DMS 273 treated with DMSO at 0.1 percent for 48 hours (cell line): ENCODE measurements at places on chromosomes 3 and 15.

DNA sequence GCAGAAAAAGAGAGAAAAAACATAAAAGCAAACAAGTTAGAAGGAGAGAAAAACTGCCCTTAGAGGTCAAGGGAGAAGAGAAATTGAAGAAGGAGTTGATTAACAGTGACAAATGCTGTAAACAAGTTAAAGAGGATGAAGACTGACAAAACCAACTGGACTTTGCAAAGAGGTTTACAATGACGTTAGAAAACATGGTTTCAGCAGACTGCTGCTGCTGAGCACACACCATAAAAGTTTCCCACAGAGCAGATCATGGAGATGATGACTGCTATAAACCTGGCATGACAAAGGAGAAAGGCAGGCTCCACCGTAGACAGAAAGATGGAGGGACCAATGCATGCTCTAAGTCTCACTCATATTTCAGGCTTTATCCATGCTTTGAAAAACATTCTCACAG, 78.7 kb downstream of the POLQ start:
- DNase-seq = no peak

DNA sequence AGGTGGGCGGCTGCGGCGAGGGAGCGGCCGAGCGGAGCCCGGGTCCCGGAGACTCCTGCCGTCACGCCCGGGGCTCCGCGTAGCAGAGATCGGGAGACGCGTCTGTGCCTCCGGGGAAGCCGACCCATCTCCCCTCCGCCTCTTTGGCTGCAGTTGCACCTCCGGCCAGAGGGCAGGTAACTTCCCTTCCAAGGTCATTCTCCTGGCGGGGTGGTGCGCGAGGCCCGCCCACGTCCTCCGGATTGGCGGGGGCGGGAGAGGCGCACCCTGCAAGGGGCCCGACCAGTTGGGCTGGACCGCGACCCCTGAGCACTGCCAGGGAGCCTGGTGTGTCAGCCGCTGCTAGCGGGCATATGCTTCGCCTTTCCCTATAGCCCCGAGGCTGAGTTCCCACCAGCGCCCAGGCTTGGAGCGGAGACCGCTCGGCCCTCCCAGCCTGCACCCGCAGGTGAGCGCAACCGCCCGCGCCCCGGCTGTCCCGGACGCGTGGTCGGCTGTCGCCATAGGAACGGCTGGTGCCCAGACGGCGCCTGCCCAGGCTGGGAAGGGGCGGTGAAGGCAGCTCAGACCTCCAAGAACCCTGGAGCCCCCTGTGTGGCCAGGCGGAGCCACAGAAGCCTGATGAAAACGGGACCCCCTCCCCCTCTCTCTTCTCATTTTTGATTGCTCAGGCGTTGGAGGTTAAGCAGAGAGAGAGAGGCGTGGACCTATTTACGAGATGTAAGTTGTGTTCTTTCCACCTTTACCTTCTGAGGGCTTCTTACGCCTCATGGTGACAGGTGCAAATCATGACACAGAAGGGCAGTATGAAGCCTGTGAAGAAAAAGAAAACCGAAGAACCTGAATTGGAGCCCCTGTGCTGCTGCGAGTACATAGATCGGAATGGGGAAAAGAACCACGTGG, 453 bp downstream of the ZDHHC23 start:
- DNase-seq = peak; percentile 26

GRCh38 chr15:73753250-73754130, at the start of gene INSYN1:
TSS of gene INSYN1 (minus strand) at chr15:73753351. CDS start at chr15:73751130, 2,221 bp downstream.
- no peak for DNase-seq

- peak; percentile 60 for DNase-seq
Observed at GRCh38 chr3:195895078-195895860, 13.1 kb downstream of the TNK2 start.

- no peak for DNase-seq
Observed at GRCh38 chr3:130823241-130823884, 70.5 kb upstream of the ATP2C1 start.

- DNase-seq = no peak
Observed at GRCh38 chr15:38587214-38587613, 22.6 kb upstream of the RASGRP1 start.

- no peak for DNase-seq
Observed at GRCh38 chr15:38843736-38844590, 279.3 kb upstream of the RASGRP1 start.

GRCh38 chr3:107765524-107765923, 242.8 kb downstream of the BBX start:
- DNase-seq = no peak

DNA sequence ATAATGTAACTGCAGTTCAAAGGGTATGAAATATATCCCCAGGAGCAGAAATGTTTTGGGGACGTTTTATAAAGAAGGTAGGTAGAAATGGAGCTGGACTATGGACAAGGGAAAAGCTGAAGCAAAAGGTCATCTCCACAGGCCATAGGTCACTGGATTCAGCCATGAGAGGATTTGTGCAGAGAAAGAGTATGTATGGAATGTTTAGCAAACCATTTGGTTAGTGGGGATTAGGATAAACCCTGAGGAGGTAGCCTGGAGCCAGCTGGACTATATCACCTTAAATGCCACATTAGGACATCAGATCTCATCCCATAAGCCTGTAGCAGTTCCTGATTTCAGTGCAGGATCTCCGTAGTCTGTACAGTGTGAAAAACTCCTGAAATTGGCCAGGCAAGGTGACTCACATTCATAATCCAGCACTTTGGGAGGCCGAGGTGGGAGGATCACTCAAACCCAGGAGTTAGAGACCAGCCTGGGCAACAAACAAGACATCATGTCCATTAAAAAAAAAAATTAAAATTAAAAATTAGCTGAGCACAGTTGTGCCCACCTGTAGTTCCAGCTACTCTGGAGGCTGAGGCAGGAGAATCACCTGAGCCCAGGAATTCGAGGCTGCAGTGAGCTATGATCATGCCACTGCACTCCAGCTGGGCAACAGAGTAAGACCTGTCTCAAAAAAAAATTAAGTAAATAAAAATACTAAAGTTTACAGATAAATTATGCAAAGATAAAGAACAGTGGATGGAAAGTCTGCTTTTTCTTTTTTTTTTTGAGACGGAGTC, 4.7 kb downstream of the IP6K1 start:
- no peak for DNase-seq

DNA sequence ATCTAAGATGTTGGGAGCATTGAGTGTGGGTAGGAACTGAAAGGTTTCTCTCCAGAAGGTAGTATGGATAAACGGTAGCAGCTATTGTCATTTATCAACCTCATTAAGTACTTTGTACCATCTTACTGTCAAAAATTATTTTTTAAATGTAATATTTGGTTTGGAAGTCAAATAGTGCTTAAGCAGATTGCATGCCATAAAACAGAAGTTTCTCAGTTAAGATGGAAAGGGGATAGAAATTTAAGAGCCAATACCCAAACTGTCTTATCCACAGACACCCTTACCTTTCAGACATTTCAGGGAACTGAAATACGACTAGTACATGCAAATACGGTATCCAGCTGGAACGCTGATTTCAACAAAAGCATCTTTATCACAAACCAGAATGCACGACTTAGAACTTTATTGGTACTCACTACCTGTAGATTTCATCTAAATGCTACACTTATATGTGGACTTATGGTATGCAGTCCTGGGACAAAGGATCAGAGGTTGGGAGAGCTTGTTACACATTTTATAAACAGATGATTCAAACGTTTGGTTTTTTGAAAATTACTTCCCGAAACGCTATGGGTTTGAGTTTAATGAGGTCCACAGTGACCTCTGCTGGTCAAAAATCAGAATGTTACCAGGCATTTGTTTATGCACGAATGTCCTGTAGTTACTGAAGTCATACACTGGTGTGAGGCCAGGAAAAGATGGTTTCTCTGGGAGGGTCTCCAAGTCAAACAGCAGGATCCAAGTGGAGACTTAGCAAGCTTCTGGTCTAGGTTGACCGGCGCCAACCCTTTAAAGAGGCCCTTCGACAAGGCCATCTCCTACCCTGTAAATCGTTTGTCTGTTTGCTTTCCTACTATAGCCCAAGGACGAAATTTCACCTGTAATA, 45.7 kb upstream of the DUT start:
- peak; percentile 17 for DNase-seq

DNA sequence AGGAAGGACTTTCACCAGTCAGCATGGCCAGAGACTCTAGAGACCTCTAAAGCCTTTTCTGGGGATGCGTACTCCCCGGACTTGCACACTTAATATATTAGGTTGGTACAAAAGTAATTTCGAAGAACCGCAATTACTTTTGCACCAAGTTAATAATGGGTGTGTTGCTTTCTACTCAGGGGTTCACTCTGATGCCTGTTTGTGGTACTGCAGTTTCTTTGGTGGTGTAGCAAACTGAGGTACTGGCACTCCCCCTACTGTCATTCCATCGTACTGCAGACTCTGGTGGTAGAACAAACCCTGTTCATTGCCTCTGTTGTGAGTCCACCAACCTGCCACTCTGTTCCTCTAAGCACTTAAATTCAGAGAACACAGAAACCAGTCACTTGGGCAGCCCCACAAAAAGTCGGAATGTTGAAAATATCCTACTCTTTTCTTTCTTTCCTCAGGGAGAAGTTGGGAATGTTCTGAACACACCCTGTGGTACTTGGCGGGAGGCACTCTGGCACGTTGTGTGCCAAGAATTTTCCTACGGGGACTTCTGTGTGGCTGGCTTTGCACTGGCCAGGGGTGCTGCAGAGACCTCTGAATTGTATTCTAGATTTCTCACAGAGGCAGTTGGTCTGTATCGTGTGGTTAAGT, 46.3 kb downstream of the GABRG3 start:
- peak; percentile 48 for DNase-seq

DNA sequence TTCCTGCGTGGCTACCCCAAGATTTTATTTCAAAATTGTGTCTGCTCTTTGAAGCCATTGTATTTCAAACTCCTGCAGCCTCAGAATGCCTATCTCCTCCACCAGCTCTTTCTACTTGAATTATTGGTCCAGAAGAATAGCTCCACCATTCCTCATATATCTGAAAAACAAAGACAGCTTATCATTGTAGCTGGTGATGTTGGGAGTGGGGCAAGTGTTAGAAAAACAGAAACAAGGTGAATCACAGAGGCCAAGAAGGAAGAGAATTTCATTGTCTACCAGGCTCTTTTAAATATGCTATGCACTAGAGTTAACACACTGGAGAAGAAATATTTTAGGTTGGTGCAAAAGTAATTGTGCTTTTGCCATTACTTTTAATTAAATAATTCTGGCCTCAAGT, 307.9 kb upstream of the ROPN1 start:
- no peak for DNase-seq

- DNase-seq = no peak
Observed at GRCh38 chr3:117172426-117172825, 462.8 kb downstream of the TUSC7 start.

GRCh38 chr3:7254251-7254650, 393.3 kb downstream of the GRM7 start:
- no peak for DNase-seq

DNA sequence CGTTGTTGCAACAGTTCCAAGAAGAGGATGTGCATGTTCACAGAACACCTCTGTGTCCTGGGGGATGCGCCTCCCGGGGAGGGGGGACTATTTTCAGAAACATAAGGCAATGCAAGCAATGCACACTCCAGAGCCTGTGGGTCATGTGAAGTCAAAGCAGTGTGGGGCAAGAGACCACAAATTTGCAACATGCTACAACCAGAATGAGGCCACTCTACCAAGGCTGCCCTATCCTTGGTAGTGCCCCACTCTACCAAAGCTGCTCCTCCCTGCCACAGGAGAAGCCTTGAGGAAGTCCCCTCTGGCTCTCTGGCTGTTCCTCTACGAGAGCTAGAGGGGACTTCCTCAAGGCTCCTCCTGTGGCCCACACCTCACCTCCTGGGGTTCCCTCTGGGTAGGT, 8.4 kb upstream of the NR2C2 start:
- no peak for DNase-seq

DNA sequence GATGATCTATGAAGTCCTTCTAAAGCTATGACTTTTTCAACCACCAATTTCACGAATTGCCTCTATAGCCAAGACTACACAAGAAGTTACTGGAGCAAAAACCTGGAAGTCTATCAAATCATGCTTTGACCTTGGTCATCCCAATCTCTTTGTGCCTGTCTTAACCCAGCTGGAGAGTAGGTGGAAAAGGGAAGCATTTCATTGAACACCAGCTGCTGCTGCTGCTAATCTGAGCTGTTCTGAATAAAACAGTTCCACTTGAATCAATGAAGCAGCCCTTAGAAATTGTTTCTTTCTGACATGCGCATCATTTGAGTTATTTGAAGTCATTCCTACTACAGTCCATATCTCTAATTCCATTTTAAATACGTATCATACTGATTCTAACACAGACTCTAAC, 7.3 kb upstream of the UBE3A start:
- no peak for DNase-seq

GRCh38 chr3:20254268-20255117, 68.5 kb upstream of the SGO1 start:
- no peak for DNase-seq

DNA sequence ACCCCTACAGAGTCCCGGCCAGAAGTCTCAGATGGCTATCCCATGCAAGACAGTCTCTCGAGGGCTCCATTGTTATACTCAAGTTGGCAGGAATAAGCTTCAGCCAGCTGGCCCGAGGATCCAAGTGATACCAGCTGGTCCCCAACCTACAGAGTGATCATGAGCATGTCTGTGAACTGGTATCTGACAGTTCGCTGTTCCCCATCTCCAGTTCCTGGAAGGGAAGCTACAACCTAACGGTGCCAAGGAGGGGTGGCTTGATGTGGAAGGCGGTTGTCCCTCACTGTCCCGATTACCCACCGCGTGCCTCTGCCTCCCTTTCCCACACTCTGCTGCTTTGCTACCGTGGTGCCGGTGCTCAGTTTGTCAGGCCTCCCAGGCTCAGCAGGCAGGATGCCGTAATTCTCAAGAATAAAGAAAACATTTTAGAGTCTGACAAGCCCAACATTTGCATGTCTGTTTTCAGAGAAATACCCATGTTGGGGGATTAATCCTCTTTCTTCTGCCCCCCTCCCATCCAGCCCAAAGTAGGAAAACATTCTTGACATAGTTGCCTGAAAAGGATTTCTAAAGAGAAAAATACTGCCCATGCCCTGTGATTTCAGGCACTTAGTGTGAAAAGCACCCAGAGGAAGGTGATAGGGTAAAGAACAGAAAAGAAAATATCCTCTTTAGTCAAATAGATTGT, 49.4 kb upstream of the HES1 start:
- no peak for DNase-seq

GRCh38 chr3:169105561-169105960, 558.0 kb downstream of the MECOM start:
- DNase-seq = no peak

DNA sequence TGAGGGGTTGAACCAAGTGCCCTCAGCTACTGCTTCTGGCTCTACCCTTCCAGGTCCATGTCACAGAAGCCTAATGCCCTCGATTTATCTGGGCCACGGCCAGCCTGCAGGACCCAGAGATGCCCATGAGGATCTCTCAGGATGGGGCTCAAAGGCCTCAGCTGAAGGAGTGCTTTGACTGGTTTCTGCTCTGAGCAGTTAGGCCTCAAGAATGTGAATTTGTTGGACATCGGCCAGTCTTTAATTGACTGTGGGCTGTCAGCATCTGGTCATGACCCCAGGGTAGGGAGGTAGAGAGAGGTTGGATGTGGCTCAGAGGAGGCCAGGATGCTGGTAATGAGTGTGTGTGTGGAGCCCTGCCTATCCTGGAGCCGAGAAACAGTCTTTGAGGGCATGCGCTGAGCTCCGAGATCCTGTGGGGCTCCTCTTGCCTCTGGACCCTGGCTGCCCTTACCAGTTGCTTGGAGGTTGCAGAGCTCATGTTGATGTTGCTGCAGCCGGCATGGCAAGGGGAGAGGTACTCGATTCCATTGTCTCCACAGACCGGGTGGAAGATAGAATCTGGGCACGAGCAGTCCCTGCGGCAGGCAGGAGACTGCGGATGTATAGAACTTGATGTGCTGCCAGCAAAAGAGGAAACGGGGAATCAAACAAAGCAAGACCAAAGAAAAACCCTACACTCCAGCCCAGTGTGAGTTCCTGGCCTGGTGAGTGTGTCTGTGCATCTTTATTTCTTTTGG, 49.1 kb upstream of the RAB6B start:
- peak; percentile 57 for DNase-seq

GRCh38 chr15:80326270-80326669, 74.3 kb upstream of the CTXND1 start:
- no peak for DNase-seq
